Gastroesophageal sphincter (tissue), 4 donors: ENCODE measurements at places on chromosomes 4 and X.

- ATAC-seq = no peak
Observed at GRCh38 chr4:170758988-170759387, 669.2 kb upstream of the AADAT start.

DNA sequence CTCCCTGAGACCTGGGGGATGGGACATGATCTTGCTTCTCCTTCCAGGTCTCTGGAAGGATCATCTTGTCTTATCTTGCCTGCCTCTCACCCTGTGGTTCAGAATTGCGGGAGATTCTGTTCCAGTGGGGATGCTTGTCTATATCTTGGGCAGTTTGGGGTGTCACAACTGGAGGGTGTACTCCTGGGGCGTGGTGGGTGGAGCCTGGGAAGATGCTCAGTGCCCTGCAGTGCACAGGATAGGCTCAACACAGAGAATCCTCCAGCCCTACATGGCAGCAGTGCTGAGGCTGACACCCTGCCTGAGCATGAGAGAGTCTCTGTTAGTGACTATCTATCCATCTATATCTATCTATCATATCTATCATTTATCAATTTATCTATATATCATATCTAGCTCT, 7.7 kb downstream of the P2RY8 start:
- ATAC-seq = no peak

DNA sequence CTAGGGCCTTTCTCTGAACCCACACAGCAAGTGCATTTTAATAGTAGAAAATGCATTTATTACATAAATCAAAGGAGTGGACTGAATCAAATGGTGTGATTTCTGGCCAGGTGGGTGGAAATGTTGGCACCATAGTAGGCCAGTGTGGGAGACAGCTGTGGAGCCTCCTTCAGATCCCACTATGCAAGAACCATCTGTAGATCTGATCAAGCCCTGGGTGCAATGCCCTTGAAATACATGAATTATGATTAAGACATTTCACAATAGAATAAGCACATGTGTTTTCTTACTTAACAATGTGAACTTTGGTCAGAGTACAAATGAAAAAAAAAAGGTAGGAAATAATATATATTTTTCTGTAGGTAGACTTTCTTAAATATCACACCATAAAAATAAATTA, 204.3 kb downstream of the PCDH7 start:
- no peak for ATAC-seq

- ATAC-seq = no peak
Observed at GRCh38 chrX:9902656-9903055, 64.5 kb upstream of the CLDN34 start.

DNA sequence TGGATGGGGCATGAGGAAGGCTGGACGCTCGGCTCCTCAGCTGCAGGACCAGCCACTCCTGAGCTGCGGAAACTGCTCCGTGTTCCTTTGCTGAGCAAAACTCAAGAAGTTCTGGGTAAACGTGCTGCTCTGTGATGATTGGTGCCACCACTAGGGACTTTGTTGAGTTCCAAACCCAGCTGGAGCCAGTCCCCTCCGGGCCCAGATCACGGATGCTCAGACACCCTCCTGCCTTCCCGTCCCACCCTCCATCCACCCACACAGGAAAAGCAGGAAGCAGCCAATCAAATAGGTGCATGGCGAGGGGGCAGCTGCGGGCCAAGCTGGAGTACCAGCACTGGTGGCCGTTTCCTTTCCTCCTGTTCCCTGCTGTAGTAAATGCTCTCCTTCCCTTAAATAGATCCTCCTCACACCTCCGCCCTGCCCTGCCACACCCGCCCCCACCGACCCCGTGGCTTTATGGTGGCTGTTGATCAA, 68.0 kb downstream of the ADRA2C start:
- no peak for ATAC-seq

GRCh38 chr4:94533405-94534223, 81.9 kb downstream of the PDLIM5 start:
- no peak for ATAC-seq

DNA sequence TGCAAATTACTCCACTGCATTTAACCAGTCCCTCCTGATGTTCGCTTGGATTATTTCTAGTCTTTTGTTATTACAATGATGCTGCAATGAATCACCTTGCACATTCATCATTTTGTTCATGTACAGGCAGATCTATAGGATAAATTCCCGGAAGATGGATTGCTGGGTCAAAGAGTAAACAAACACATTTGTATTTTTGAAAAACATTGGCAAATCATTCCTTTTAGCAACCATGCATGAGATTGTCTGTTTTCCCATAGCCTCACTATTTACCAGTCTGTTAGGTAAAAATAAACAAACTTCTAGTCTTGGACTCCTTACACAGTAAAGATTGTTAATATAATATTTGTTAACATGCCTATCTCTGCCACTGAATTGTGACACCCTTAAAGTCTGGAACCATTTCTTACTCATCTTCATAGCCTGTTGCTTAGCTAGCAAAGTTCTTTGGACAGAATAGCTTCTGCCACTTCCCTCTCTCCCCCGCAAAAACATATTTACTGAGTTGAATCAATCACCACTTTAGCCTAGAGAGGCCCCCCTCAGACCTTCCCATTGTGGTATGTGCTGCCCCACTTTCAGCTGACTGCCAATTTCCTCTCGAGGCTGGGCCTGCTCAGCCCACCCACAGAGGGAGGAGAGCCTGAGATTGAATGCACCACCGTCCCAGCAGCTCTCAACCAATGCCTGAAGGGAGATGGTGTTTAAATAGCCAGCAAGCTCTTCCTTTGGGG, 108.4 kb upstream of the ATXN3L start:
- ATAC-seq = no peak
